ENCODE measurements at places on chromosomes 5 and 9. TPM values are rescaled to one million over a fixed set of nuclear protein-coding genes. Genes with fewer than 3 reads are reported as not detected.

The ZER1 gene
- total RNA-seq, result 6.6 TPM

The IL4 gene
- not detected for total RNA-seq

The POLR3G gene
- 34.8 TPM for total RNA-seq

The KIAA0825 gene
- 0.56 TPM for total RNA-seq

The PRR16 gene
- 0.77 TPM for total RNA-seq

The TSLP gene
- not detected for total RNA-seq

The TMC1 gene
- total RNA-seq, result not detected

The RNF14 gene
- total RNA-seq, result 87.1 TPM

The CDX1 gene
- total RNA-seq, result not detected

The MOB3B gene
- total RNA-seq, result 3.0 TPM

Data from HT1080 (cell line).